Naive thymus-derived CD4-positive, alpha-beta T cell (primary cell): ENCODE measurements at places on chromosomes 2 and 18. TPM values are rescaled to one million over a fixed set of nuclear protein-coding genes. Genes with fewer than 3 reads are reported as not detected.

GRCh38 chr2:150485114-150485870 is 2.2 kb downstream of the RND3 start:
- DNase-seq: peak; percentile 21

DNA sequence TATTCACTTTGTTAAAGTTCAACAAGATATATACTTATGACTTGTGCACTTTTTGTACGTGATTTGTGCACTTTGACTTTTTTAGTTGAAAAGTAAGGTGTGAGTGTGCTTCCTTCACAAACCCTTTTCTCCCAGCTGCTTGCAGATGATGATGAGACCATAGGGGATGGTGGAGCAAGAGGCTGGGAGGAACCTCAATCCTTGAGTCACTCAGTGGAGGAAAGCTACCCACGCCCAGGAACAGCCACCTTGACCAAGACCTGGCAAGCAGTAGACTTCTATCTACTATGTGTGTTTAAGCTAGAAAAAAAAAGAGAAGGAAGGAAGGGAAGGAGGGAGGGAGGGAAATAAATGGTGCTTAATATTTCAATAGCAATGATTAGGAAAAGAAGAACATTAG is 25.2 kb upstream of the TAF1B start:
- no peak for DNase-seq

DNA sequence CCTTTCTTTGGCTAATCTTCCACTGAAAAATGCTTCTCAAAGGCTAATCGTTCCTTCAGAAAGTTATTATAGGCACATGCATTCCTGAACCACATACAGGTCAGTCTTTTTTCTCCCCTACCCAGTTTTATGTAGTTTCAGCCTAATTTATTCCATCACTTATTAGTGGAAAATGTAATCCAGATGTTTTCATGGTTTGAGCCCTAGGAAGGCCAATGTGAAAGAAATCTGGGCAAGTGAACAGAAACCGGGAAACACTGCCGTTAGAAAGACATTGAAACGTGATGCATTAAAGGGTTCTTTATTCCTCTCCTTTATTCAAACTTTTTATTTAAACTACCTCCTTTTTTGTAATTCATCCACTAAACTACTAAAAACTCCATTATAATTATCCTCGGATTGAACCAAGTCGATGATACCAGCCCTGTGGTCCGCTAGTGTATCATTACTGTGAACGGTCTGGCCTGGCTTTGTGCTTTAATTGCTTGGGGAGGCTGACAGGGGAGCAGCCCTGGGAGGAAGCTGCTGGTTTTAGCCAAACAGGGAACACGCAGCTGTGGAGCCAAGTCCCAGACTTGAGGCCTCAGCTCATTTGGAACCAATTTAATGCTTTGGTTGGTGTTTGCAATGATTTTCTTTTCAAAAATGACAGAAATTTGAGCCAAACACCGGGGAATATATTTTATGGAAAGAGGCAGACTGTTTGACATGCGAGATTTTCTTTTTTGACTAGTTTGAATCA is 149.2 kb downstream of the ARHGAP28 start:
- DNase-seq: no peak

DNA sequence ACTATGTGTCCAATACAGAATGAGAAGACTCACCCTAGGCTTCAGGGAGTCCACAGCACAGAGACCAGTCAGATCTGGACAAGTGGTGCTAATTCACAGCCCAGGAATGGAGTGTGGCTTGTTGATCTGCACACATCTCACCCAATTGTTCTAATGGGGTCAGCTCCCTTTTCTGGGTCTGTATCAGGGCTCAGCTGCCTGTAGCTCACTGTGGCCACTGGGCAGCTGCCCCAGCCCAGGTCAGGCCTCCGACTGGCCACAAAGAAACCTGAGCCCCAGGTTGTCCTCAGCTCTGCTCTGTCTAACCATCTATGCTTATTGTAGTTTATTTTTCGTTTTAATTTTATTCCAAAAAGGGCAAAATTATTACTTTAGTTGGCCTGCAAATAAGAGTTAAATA is 202.3 kb upstream of the RAB6C start:
- no peak for DNase-seq

DNA sequence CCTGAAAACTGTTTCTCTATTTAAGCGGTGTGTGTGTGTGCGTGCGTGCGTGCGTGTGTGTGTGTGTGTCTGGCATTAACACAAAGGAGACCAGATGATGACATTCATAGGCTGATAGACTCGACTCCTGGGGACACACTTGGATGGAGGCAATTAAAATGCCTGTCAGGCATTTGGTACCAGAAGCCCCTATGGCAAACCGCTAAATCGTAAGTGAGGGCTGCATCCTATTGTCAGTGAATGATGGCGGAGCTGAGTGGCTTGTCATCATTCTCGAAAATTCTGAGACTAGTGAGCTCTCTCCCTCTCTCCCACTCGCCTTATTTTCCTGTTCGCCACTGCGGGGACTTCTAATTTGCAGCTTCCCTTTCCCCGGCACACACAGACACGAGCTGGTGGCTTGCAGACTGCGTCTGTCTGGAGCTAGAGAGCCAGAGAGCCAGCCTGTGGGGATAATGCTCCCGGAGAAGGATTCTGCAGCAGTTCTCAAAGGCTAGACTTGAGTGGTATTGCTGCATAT is 155.4 kb downstream of the MAP2 start:
- no peak for DNase-seq

DNA sequence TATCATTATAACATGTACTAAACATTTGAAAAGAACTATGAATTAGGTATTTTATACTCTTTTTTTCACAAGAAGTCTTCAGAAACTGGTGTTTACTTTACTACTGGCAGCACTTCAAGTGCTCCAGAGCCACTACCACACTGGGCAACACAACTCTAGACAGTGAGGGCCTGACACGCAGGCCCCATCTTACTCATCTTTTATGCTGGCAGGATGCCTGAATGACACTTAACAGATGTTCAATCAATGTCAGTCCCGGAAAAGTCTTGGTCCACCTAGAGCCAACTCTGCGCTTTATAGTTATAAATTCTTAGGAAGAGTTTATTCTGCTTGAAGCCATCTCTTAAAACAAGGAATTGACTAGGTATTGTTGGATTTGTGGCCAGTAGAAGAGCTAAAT is 8.7 kb upstream of the WIPF1 start:
- no peak for DNase-seq

DNA sequence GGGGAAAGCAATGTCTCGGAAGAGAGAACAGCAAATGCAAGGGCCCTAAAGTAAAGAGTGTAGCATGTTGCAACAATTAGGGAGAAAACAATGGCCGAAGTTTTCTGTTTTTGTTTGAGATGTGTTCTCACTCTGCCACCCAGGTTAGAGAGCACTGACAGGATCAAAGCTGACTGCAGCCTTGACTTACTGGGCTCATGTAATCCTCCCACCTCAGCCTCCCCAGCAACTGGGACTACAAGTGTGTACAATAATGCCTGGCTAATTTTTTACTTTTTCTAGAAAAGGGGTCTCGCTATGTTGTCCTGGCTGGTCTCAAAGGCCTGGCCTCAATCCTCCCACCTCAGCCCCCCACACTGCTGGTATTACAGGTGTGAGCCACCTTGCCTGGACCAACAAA is 23.9 kb downstream of the MEMO1 start:
- no peak for DNase-seq

- no peak for DNase-seq
Observed at GRCh38 chr2:31236433-31237205, 2.7 kb downstream of the EHD3 start.

- no peak for DNase-seq
Observed at GRCh38 chr2:63737081-63737751, 104.5 kb upstream of the UGP2 start.

DNA sequence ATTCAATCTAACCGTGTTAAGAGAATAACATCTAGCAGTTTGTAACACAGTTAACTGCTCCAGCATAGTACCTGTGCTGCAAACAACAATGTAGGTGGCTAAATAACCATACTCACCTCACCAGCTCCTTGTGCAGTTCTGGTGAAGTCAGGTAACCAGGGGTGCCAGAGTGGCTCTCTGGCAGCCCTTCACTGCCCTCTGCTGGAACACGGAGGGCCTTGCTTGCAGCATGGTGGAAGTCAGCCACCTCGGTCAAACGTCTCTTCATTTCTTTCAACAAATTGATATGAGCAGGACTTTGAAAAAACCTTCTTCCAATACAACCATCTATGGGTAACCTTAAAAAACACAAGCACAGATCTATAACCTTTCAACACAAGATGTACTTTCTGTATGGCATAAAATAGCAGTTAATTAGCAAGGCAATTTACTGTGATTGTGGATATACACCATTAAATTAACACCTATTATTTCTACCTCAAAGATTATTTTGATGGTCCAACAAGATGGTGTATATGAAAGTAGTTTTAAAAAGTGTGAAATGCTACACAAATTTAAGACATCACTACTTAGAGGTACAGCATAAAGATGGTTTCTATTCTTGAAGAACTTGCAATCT is 56.6 kb downstream of the EPG5 start:
- peak; percentile 60 for DNase-seq

GRCh38 chr18:8139891-8140406 is 469.3 kb upstream of the RAB12 start:
- no peak for DNase-seq

- DNase-seq: no peak
Observed at GRCh38 chr18:210733-211132, 52.4 kb downstream of the USP14 start.

GRCh38 chr2:105373895-105374401 is 24.9 kb downstream of the FHL2 start:
- no peak for DNase-seq

GRCh38 chr2:199646439-199646838 is 188.7 kb upstream of the SATB2 start:
- DNase-seq: no peak

GRCh38 chr2:235532307-235532706 is 38.5 kb downstream of the AGAP1 start:
- DNase-seq: no peak

TMEM198 gene
- total RNA-seq: 0.69 TPM

MROH2A gene
- not detected for total RNA-seq

CFC1 gene
- total RNA-seq: not detected

CCL20 gene
- total RNA-seq: not detected

TTLL4 gene
- 25.4 TPM for total RNA-seq

MAPRE3 gene
- 6.0 TPM for total RNA-seq

HOXD10 gene
- not detected in 2 replicates for total RNA-seq
